ENCODE measurements at places on chromosomes 6 and 20.
A peak's percentile ranks its signal among the peaks of the same experiment; 100 is the strongest.

DNA sequence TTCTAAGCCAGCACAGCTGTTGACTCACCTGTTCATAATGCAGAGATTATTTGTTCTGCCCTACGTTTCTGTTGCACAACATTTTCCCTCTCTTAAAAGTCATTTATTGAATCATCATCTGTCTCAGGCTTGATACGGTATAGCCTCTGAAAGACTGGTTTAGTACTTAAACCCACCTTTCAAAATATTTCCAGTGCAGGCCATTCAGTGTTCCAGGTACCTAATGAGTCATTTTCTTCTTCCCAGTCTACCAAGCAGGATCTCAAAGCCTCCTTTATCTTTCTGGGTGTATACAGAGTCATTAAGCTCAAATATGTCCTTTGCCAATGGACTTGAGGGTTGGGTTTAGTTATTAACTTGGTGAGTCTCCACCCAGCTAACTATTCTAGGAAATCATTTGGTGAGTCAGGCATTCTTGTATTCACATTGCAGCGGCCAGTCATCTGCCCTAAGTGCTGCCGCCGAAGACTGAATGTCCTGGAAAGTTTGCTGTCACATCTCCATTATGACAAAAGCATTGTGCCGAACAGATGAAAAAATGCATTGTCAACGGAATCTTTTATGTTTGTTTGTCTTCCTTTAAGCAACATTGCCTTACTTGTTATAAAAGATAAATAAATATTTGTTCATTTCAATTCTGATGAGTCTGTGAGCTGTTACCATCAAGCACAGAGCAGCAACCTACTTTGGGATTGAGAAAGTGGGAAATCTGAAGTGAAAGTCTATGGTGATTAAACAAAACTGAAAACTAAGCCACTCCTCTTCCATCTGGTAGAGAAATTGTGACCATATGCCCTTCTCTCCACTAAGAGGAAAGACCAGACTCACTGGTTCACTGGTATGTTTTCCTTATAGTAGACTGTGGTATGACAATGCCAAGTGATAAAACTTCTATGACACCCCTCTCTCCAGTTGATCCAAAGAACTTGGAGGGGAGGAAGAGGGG, 14.3 kb upstream of the FAM135A start:
- no peak for DNase-seq

DNA sequence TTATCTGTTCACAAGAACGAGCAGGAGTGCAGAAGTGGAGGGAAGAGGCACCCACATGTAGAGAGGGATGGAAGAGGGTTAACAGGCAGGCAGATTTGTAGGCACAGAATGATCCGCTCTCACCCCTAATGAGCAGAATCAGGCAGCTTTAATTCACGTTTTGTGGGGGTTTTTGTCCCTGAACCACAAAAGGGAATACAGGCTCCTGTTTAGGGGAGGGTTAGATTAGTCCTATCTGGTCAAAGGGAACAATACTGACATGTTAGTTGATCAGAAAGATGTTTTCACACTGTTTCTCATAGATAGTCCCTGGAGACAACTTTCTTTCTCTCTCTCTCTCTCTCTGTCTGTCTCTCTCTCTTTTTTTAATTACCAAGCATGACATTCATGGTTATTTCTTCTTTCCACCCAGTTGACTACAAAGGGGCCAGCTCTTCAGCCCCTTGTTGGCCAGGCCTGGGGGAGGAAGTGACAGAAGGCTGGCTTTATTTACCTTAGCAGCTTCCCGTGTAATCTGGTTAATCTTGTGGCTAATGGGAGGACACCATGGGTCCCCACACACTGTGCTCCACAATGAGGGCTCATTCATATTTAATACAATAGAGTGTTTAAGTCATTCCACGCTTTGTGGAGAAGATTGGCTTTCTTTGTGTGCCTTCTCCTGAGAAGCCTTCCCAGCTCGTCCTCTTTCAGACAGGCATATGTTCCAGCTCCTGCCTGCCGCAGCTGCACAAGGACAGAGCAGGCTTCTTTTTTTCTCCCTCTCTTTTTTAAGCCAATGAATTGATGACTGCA, 958.8 kb downstream of the TFAP2A start:
- no peak for DNase-seq

- DNase-seq, result no peak
These were observed 385.3 kb downstream of the EPM2A start for GRCh38 chr6:145349950-145350510.

- DNase-seq, result no peak
These were observed 694 bp downstream of the MRPS18B start for GRCh38 chr6:30618270-30618797.

DNA sequence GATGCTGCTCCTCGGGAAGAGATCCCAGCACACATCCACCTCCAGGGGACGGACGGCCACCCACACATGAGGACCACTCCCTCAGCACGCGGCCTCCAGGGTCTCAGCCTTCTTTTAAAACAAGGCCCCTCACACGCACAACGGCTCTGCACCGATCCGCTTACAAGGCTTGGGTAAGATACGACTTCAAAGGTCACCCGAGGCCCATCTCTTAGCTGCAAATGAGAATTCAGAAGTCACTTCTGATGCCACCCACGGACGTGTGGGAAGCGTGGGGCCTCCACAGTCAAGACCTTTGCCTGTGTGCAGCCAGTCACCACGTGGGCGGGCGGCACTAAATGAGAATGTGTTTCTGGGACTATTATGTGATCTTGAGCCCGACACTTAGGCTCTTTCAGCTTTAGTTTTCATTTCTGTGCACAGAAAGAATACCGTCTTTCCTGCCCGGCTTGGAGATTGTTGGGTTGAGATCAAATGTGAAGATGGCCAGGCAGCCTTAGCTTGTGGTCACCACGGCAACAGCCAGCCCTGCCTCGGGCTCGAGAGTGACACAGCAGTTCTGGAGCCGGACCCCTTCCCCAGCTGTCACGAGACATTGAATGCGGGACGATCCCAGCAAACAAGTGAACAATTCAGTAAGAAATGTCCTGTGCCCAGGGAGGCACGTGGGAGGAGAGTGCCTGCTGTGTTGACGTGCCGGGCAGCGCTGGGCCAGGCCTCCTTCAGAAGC, 91.6 kb downstream of the RAMACL start:
- DNase-seq, result peak; percentile 38

- DNase-seq, result no peak
These were observed 3.5 kb upstream of the EFHC1 start for GRCh38 chr6:52416629-52417151.

DNA sequence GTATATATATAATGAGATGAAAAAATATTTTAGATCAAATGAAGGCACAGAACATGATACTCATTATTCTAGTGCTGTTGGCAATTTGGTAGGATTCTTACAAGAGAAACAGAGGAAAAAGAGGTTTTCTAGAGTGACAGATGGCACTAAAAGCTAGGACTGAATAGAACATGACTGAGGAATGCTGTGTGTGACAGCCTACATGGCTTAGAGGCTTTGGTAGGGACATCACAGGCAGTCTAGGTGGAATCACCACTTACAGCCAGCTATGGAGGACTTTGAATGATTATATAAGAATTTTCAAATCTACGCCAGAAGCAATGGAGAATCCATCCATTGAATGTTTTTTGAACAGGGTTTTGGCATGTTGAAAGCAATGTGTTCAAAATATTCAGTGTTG, 52.8 kb downstream of the TPD52L1 start:
- no peak for DNase-seq

DNA sequence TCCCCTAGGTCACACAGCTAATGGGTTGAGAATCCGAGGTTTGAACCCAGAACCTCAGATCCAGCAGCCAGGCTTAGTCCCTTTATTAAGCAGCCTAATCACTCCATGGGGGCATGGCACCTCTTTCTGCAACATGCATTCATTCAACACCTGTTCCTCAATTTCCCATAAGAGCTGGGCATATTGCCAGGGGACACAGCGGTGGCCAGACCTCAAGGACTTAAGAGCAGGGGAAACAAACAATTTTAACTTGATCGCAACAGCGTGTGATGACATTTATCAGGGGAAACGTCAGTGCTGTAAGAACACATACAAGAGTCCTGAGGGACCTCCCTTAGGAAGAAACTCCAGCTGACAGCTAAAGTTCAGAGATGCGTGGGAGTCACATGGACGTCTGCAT, 267.4 kb upstream of the CDH4 start:
- DNase-seq, result no peak

- no peak for DNase-seq
These were observed 369.4 kb downstream of the UTRN start for GRCh38 chr6:144654506-144654905.

GRCh38 chr6:99092461-99092860, 144.7 kb upstream of the FBXL4 start:
- no peak for DNase-seq

DNA sequence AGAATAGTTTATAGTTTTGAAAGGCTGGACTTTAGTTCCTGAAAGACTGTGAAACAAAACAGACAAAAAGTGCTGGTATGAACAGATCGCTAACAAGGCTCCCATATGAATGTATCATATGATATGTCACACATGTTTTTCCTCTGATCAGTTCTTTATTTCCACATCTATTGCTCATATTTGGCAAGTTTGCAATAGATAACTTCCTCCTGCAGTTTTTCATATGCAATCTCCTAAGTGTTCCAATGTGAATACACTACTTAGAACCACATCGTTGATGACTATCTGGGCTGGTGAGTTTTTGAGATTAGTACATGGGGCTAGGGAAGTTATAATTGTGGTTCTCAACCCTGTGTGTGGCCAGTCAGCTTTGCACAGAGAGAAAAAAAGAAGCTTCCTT, 23.1 kb downstream of the CRYBG1 start:
- no peak for DNase-seq

- no peak for DNase-seq
These were observed 44.2 kb upstream of the ZMYND8 start for GRCh38 chr20:47400685-47401084.

- no peak for DNase-seq
These were observed 78.1 kb downstream of the PRSS35 start for GRCh38 chr6:83590416-83590815.

DNA sequence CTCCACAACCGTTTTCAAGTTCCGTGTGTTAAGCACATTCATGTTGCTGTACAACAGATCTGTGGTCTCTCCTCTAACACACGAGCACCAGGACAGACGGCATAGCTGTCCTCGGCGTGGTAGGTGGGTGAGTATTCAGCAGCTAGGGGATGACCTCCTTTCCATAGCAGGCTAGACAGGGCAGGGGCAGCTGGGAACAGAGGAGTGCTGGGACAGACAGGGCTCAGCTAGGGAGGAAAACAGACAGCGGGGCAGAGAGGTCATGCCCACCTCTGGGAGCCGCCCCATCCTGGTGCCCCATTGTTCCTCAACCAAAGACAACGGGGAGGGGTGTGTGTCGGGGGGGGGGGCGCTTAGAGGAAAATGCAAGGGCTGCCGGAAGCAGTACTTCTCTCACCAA, 271.5 kb upstream of the FOXQ1 start:
- DNase-seq, result no peak

DNA sequence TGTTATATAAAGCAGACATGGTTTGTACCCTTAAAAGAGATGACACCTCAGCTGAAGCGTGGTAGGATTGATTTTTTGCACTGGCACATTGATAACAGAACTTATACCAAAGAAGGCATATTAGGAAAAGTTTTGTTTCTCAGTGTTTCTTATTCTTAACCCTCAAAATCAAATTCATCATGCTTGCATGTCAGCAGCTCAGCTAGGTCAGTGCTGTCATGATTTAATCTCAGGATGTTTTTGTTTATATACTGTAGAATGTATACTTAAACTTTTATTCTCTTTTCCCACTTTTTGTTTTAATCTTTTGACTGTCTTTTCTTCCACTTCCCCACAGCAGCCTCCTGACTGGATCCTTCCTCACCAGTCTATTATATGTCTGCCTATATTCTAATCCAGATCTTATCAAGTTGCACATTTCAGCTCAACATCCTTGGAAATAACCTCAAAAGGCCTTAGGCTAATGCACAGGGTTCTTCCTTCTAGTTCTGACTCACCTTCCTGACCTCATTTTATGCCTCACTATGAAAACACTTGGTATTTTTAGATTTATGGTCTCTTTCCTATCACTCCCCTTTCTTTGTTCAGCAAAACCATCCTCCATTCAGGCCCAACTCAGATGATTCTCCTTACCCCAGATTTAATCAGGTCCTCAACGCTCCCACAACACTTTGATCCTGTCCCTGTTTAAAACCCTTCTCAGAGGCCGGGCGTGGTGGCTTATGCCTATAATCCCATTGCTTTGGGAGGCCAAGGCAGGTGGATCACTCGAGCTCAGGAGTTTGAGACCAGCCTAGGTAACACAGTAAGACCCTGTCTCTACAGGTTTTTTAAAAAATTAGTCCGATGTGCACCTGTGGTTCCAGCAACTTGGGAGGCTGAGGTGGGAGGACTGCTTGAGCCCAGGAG, 7.2 kb downstream of the HEBP2 start:
- DNase-seq, result no peak

- DNase-seq, result no peak
These were observed 18.8 kb downstream of the ZNF292 start for GRCh38 chr6:87174078-87174579.

- DNase-seq, result no peak
These were observed 51.9 kb downstream of the UNC5CL start for GRCh38 chr6:40986921-40987819.

DNA sequence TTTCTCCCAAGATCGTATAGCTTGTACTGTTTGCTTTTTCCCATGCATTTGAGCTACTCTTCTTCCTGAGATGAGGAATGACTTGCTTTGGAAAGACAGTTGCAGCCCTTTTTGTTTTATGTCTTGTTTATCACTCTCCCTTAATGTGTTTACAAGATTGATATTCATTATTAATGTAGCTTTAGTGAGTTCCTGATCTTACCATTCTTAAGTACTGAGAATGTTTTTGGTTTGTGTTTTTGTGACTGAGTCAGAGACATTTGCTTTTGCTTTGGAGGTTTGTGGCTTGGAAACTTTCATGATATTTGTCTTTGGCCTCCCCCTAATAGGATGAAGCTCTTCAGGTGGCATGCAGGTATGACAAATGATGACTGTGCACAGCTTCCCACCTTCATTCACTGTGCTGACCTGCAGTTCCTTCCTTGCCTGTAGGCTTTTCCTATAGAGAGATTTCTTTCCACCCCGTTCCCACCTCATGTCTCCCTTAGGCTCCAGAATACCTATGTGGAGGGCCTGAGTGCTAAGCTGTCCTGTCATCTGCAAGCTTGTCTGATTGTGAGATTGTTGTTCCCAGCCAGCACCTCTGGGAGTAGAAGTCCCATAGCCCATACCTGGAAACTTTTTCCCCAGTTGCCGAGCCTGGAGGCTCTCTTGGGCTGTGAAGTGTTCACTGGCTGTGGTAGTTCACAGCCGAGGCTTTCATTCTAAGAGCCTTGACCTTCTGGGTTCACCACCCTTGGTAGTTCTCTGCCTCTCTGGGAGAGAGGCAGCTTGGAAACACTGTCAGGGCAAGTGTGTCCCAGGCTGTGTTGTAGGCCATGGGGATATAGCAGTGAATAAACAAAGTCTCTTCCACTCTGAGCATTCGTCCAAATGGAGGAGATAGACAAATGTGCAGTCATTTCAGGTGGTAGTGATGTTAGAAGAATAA, 27.1 kb downstream of the CDS2 start:
- DNase-seq, result no peak

GRCh38 chr20:50126662-50127061, 13.7 kb upstream of the UBE2V1 start:
- DNase-seq, result no peak

GRCh38 chr6:110322874-110323242, 35.3 kb downstream of the METTL24 start:
- DNase-seq, result no peak

GRCh38 chr20:37234254-37234581, 27.4 kb downstream of the GHRH start:
- DNase-seq, result no peak

GRCh38 chr6:116254297-116255056, 602 bp upstream of the TSPYL4 start:
- DNase-seq, result no peak

GRCh38 chr6:68343901-68344300, 291.2 kb upstream of the ADGRB3 start:
- no peak for DNase-seq

GRCh38 chr20:37352608-37352980, 6.7 kb downstream of the SRC start:
- DNase-seq, result no peak
